ENCODE measurements at places on chromosomes 4 and X.

DNA sequence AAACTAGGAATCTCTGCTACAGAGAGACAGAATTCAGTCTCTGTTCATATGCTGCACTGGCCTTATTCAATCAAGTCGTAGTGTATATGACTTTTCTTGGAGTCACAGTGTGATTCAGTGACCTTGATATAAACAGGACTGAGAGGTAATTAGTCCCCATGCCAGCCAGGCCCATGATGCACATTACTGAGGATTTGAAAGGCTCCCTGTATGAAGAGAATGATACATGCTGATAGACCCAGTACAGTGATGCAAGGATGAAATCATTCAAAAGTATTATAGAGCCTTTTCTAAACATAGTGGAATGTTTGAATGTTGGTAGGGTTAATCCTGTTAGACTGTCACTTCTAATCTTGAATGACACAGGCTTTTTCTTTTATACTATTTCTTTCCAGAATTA is 34.1 kb downstream of the ANXA3 start:
- DNase-seq: no peak

- no peak for DNase-seq
These were observed 9.2 kb downstream of the IRAK1 start for GRCh38 chrX:154010330-154011087.

GRCh38 chr4:40327340-40327739 is 7.8 kb upstream of the CHRNA9 start:
- DNase-seq: no peak

GRCh38 chrX:30713061-30713525 is 59.9 kb downstream of the GK start:
- no peak for DNase-seq

GRCh38 chrX:140608111-140608510 is 101.4 kb upstream of the LINC00632 start:
- no peak for DNase-seq

DNA sequence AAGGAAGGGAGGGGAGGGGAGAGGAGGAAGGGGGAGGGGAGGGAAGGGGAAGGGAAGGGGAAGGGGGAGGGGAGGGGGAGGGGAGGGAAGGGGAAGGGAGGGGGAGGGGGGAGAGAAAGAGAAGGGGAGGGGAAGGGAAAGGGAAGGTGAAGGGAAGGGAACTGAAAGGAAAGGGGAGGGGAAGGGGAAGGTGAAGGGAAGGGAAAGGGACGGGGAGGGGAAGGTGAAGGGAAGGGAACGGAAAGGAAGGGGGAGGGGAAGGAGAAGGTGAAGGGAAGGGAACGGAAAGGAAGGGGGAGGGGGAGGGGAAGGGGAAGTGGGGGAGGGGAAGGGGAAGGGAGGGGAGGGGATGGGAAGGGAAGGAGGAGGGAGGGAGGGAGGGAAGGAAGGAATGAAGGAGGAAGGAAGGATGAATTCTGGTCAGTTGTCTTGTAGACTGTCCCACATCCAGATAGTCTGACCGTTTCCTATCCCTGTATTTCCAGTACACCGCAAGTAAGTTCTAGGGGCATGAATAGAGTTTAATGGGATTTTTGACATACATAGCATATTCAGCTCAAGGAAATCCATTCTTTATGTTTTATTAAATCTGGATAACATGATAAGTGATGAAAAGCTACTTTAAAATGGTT is 20.4 kb downstream of the HERC5 start:
- DNase-seq: no peak

DNA sequence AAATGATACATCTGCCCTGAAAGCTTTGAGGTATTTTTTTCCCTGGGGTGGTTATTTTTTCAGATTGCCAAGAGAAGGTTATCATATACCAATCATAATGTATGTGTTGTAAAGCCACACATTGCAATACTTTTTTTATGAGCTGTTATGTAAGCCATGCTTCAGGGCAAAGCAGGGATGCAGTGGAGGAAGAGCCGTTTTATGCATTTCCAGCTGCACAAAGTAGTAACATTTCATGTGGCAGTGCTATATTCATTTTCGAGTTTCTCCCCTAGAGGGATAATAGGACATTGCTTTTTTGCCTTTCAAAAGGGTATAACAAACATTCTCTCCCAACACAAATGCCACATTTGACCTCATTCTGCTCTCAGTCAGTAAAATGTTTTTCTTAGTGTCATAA is 68.5 kb downstream of the GALNT7 start:
- DNase-seq: no peak

DNA sequence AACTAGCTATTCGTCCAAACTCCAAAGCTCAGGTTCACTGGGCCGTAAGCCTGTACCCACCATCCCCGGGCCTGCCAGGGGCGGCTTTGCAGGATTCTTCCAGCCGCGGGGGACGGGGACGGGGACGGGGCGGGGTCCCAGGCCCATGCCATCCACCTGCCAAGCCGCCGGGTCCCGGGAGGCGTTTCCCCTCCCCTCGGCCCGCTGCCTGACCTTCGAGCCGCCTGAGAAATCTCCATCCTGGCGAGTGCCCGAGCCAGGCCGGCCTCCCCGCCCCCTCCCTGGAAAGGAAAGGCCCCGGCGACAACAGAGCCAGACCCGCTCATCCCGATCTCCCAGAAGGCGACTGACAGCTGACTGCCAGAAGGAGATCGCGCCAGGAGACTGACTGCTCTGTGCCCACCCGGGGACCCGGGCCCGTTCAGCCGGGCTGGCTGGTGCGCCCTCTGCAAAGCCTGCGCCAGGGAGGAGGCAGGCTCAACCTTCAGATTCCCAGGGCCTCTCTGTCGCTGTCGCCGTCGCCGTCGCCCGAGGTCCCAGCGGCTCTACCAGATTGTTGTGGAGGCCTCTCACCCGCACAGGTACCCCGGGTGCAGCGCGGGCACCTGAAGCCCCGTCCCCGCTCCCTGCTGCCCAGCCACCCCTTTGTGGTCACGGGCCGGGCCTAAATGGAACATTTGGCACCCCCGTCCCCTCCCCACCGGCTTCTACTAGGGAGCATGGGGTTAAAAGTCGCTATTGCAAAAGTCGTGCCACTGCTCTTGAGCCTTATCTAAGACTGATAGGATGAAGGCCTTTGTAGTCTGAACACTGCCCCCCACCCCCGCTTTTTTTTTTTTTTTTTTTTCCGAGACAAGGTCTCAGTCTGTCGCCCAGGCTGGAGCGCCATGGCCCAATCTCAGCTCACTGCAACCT is at the start of gene RGN:
Gene RGN (plus strand): TSS at position 315 of the 915 bp plus-strand sequence. CDS start 2,702 bp downstream, outside the sequence.
- DNase-seq: no peak

- DNase-seq: no peak
These were observed 77.1 kb downstream of the GEMIN8 start for GRCh38 chrX:13952581-13952980.

DNA sequence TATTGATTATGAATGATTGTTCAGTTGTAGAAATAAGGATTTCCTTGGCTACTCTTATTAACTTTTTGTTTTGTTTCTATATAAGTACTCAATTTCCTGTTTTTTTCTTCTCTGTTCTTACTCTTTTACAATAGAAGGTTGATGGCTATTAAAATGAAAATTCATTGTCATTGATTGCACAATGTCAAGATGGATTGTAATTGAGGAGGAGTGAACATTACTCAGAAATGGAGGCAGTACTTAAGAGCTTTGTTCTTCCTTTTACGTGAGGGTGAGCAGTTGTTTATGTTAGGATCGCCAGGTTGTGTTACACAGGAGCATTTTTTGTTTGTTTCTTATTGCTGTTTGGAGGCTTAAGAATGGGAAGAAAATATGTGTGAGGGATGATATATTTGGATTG is 2062.4 kb downstream of the ARAP2 start:
- DNase-seq: no peak

DNA sequence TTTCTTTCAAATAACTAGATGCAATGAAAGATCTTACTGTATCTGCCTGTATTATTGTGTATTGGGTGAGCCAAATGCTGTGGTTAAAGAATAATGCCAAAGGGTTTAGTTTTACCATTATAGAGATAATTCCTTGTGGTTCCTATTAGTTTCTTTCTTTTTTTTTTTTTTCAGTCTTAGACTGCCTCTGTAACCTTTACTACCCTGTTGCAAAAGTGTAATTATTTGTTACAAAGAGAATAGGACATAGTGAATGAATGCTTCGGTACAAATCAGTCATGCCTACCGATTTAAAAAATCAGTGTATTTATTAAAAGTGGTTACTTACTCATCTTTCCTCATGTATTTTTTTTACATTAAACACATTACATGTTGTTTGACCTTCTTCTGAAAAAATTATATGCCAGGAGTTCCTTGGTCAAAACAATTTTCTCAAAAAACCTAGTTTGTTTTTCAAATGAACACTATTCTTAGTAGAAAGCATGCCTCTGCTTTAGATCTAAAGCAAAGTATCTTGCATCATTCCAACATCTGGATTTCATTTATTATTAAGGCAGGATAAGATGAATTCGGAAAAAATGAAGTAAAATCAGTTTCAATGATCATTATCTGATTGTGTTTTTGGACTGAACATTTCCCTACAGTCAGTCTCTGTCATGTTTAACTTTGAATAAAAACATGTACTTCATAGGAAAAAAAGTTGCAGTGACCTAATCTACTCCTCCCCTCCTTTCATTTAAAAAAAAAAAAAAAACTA is 21.2 kb upstream of the SYNPO2 start:
- no peak for DNase-seq

GRCh38 chr4:79236785-79237184 is 89.1 kb downstream of the NAA11 start:
- no peak for DNase-seq

DNA sequence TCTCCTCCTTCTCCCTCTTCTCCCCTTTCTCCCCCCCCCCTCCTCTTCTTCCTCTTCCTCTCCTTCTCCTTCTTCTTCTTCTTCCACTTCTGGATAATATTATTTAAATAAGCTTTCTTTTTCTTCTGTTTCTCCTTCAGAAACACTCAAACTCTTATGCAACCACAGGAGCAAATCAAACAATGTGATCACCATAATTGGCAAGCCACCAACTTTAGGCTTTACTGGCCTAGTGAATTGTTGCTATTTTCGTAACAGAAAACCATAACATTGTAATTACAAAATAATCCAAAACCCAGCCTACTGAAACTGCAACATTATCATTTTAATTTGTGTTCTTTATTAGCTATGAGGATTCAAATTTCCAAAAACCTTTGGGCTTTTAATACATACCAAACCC is 14.3 kb downstream of the DCAF8L1 start:
- DNase-seq: no peak

- no peak for DNase-seq
These were observed 790 bp downstream of the CLGN start for GRCh38 chr4:140426610-140427105.

GRCh38 chrX:17012465-17012864 is 66.0 kb downstream of the REPS2 start:
- no peak for DNase-seq

DNA sequence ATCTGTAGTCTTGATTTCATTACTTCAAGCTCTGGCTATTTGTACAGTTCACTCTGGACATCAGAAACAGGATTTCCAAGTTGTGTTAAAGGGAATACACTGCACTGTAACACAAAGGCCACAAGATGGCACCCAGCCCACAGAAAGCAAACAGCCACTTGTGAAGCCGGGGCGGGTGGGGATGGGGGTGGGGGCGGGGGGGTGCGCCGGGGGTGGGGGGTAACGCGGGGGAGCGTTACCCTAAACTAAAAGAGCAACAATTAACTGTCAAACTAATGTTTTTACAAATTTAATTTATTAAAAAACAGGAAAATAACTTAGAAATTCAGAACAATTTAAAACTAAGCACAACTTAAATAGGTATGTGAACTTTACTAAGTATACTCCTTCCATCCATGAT is 27.3 kb downstream of the PRDX4 start:
- no peak for DNase-seq

DNA sequence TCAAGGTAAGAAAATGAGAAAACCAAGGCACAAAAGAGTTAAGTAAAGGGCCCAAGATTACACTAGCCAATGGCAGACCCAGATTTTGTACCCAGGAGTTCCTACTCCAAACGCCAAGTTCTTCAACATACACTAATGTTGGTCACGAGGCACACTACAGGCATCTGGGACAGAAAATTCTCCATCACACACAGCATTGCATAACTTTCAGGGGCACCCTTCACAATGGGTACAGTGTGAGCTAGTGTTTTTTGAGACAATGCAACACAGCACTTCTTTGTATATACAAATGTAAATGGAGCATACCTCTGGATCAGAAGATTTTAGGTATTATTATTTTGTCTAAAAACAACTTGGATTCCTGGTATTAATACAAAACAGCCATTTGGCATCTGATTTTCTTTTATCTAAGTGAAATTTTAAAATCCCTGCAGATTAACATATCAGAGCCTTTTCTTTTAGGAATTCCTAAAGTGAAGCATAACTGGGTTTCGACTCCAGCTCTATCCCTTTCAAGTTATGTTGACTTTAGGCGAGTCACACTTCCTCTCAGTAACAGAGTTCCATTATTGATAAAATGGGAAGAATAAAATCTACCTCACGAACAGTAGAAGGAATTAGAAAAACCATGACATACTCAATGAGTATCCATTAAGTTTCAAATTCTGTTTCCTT is 41.1 kb downstream of the ADGRA3 start:
- DNase-seq: no peak

DNA sequence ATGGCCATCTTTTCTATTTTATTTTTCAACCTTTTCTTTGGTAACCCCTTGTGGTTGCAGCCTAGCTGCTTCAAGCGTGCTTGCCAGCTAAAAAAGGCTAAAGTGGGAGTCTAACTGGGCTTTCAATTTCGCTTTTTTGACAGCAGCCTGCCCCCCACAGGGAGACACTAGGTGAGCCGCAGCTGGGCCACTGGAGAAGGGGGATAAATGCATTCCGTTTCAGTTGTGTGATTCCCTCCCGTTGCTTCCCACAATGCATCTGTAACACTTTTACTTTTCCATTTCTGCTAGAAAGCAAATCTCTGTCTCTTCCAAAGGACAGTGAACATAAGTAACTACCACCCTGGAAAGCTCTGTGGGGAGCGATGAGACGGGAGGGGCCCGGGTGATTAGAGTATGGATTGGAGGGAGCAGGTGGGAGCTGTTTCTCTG is 86.3 kb upstream of the RAPGEF2 start:
- no peak for DNase-seq

GRCh38 chr4:3252831-3253641 is 4.1 kb downstream of the MSANTD1 start:
- no peak for DNase-seq
